Urinary bladder (tissue), 4 donors: ENCODE measurements at places on chromosomes 1 and 21.

DNA sequence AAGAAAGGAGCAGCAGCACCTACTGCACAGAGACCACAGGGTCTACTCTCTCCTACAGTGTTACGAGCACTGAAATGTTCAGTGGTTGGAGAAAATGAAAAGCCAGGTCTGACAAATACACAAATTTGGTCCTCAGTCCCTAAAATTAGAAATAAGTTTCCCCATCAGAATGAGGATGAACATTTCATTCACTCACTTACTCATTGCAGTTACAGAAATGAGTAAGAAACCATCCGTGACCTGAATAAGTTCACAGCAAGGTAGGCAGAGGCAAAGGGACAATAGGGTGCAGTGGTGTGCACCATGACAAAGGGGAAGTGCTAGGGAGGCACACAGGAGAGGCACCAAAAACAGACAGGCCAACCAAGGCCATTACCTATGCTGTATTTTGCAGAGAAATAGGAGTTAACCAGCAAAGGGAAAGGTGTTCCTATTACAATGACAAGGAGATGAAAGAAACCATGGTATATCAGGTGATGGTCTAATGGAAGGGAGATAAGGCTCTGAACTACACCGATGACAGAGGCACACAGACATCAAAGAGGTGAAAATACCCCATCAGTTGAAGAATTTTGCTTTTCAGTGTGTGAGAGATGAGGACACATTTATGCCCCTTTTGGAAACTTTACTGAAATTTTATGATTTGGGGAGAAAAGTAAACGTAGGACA lies 29.4 kb downstream of the VAV3 start:
- DNase-seq: no peak

DNA sequence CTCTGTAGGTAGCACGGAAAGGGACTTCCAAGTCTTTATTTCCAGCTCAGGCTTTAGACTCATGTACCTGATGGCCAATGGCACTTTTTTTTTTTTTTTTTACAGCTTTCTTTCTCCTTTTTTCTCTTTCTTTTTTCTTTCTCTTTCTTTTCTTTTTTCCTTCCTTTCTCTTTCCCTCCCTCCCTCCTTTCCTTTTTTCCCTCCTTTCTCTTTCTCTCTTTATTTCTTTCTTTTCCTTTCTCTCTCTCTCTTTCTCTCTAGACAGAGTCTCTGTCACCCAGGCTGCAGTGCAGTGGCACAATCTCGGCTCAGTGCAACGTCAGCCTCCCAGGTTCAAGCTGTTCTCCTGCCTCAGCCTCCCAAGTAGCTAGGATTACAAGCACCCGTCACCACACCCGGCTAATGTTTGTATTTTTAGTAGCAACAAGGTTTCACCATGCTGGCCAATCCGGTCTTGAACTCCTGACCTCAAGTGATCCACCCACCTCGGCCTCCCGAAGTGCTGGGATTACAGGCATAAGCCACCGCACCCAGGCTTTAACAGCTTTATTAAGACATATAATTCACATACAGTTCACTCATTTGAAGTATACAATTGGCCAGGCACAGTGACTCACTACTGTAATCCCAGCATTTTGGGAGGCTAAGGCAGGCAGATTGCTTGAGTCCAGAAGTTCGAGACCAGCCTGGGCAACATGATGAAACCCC lies 5.1 kb upstream of the DCAF8 start:
- no peak for DNase-seq

DNA sequence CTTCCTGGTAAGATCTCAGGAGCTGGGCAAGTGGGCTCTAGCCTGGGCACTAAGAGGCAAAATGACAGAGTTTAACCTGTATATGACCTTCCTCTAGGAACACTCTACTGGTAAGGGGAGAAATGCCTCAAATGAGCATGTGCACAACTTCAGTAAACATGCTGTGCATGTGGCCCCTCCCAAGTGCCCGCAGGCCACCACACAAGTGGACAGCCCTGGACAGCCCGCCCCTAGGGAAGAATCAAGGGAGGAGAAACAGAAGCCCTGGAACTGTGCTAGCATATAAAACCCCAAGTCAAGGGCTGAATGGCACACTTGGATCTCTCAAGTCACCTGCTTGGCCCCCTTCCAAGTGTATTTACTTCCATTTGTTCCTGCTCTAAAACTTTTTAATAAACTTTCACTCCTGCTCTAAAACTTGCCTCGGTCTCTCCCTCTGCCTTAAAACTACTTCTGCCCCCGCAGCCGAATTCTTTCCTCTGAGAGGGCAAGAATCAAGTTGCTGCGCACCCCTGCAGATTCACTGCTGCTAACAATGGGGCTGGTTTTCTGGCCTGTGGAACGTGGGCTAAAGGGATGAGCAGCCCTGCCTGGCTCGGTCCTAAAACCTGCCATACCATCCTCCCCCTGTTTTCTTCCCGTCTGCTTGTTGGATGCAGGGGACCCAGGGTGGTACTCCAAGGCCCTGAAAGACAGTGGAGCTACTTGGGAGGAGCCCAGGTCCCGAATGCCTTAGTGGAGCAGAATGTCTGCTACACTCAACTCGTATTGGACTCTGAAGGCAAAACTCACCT lies 93.5 kb downstream of the IER5 start:
- no peak for DNase-seq

- no peak for DNase-seq
Measured at GRCh38 chr1:63073309-63074306, 248.8 kb upstream of the FOXD3 start.

GRCh38 chr1:111126354-111126753 lies 13.5 kb downstream of the DRAM2 start:
- no peak for DNase-seq

DNA sequence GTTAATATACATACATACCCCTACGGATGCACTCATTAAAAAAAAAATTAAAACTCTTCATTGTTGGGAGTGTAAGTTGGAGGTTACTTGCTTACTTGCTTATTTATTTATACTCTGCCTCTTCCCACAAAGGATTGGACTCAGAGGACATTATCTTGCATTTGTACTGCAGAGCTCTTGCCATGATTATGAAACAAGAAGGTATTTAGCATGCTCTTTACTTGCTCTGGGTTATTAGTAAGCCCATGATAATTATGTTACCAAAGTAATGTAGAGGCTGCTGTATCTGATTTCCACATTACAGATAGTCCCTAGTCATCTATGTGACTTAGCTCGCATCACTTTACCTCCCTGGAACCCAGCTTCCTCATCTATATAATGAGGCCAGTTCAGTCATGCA lies 355.1 kb upstream of the PTBP2 start:
- no peak for DNase-seq

GRCh38 chr1:227072991-227073390 lies 132.9 kb downstream of the COQ8A start:
- DNase-seq: no peak

DNA sequence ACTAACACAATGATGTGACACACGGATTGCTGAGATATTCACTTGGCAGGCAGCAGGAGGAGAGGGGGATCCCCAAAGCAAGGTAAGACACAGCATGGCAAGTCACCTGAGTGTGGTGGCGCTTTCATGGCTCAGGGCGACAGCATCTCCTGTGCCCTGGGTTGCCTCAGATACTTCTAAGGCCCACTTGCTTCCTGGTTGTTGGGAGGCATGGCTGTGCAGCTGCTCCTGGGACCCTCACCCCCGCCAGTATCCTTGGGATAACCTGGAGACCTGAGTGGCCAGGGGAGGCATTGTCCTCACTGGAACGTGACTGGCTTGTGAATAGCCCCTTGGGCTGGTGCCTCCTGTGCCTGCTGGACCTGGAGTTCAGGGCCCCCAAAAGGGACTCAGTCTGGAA lies 69.8 kb downstream of the STUM start:
- DNase-seq: no peak

DNA sequence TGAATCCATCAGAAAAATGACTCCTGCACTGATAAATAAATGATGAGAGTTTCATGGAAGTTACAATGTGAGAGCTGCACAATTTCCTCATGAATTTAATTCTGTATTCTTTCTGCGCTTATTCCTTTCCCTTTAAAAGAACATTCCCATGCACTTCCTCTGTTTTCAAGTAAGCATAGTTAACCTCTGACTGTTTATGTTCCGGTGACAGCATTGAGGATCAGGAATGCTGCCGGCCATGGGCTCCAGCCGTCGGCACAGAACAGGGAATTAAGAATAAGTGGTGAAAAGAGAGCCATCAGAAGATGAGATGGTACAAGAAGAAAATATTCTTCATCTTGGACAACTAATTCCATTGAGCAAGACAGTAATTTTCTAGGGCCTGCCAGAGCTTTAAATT lies 65.3 kb downstream of the SUSD4 start:
- no peak for DNase-seq

- DNase-seq: no peak
Measured at GRCh38 chr1:99570486-99571089, 75.3 kb upstream of the PALMD start.

GRCh38 chr1:199161319-199161680 lies 522.5 kb downstream of the PTPRC start:
- no peak for DNase-seq

DNA sequence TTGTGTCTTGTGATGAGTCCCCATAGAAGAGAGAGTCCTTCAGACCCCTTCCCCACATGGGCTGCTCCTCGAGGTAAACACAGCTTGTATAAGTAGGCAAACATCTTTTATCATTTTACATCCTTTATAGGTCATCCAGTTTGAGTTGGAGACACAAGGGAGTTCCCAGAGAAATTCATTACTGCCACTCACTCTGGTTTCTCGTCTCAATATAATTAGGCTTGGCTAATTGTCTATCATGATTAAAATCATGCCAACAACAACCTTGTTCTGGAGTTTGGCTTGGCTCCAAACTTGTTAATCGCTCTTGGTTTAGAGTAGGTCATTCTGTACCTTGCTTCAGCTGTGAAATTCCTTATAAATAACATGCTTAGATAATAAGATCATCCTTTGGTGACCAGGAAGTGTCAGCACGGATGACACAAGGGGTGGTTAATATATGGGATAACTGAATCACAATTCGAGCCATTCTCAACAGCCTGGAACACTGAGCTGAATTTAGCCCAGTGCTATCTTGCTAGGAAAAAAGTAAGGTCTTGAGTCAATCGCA lies 70.7 kb upstream of the DAB1 start:
- DNase-seq: no peak

GRCh38 chr21:10272216-10272615 lies 249.2 kb upstream of the TPTE start:
- DNase-seq: peak; percentile 13

DNA sequence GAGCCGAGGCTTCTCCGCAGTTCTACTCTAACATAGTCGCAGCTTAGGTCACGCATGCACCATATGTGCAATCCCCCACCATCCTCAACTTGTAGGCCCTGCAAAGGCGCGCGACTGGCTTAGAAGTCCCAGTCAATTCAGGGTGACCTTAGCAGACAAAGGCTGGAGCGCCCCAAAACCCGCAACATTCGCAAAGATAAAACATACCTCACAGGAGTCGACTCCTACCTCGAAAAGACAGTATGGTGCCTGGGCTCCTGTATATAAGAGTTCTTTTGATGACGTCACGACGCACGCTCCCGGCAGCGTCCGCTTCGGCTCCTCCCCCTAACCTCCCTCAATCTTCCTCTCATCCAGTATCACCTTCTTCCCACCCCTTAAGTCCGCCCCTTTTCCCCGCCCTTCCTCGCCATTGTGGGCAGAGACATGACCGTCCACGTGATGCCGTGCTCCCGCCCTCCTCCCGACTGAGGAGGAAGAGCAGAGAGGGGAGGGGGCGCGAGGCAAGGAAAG lies at the start of gene GAS5:
Gene GAS5 (minus strand): TSS at position 237 of the 513 bp plus-strand sequence.
- DNase-seq: peak; percentile 100

GRCh38 chr1:182054698-182055326 lies 6.7 kb downstream of the ZNF648 start:
- DNase-seq: no peak

DNA sequence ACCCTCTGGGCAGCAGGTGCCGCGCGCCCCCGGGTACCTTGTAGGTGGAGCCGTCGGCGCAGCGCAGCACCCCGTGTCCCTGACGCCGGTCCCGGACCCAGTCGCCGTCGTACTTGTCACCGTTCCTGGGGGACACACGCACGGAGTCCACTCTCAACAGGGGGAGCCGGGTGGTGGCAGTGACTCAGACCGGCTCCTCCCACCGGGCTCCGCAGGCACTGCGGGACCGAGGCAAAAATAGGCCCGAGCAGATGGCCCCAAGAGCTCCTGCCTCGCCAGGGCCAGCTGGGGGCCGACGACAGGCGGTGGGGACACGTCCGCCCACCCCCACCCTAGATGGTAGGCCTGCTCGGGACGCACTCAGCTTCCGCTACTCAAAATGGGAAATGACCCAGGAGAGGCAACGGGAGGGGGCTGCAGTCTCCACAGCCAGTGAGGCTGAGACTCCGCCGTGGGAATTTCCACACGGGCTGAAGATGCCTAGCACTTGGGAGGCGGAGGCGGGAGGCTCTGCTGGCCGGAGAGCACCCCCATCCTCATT lies 6.3 kb downstream of the MORN1 start:
- no peak for DNase-seq

GRCh38 chr1:9537863-9538668 lies 1.2 kb upstream of the SLC25A33 start:
- peak; percentile 40 for DNase-seq

DNA sequence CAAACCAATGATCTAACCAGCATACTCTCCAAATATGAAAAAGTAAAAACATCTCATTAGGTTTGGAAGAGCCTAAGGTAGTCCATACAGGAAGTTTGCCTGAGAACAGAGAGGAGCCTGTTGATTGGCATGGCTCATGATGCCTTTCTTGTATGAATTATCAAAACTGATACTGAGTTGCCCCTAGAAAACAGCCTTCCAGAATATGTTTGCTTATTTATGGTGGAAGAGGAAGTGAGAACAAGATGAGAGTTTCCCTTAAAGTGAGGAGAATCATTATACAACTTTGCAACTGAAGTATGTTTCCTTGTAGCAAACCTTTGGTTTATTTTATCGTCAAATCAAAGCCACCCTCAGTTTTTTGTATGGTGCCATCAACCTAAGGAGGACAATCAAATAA lies 23.8 kb upstream of the KIAA1614 start:
- no peak for DNase-seq

DNA sequence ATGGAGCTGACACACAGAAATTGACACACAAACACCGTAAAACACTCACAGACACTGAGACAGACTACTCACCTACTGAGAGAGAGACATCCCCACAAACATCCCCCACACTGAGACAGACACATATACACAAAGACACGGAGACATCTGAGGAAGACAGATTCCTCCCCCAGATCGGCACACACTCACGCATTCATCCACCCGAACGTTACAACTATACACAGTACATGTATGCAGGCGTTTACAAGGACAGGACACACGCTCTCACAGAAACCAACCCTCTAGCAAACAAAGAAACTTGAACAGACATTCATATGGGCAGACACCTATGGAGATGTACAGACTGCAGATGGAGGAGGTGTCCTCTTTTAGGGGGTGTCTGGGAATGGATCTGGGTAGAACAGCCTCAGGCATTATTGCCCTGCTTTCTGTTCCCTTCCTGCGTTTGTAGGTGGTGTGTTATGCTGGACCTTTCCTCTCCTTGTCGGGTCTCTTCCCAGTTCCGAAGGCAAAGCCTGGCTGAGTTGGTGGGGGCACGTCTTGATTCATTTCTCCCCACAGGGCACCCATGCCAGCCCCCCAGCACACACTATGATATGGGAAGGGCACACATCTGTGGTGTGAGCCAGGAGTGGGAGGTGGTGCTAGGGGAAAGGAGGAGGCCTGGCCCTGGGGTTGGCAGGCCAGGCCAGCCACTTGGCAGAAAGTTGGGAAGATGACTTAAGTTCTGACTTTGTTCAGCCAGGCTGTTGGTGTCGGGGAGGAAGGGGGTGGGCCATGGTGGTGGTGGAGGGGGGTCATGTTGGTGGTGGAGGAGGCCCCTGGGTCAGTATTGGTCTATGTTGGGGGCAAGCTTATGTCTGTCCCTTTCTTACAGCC lies 1.5 kb downstream of the KIRREL1 start:
- DNase-seq: no peak
